ENCODE measurements at places on chromosomes 16 and 17.

DNA sequence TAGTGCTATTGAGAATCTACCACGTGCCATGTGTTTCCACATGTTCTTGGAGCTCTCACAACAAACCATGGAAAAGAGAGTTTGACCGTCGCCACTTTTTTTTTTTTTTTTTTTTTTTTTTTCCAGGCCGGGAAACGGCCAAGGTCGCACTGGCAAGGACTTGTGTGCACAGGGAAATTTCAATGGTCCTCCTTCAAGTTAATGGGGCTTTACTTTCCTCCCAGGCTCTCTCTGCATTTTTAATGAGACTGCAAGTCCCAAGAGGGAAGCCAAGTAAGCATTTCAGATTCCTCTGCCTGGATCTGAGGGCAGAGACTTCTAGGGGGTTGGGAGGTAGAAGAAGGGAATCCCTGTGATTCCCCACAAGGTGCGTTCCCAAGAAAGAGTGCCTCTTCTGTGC lies 94.7 kb upstream of the MPHOSPH6 start:
- DNase-seq, result no peak

DNA sequence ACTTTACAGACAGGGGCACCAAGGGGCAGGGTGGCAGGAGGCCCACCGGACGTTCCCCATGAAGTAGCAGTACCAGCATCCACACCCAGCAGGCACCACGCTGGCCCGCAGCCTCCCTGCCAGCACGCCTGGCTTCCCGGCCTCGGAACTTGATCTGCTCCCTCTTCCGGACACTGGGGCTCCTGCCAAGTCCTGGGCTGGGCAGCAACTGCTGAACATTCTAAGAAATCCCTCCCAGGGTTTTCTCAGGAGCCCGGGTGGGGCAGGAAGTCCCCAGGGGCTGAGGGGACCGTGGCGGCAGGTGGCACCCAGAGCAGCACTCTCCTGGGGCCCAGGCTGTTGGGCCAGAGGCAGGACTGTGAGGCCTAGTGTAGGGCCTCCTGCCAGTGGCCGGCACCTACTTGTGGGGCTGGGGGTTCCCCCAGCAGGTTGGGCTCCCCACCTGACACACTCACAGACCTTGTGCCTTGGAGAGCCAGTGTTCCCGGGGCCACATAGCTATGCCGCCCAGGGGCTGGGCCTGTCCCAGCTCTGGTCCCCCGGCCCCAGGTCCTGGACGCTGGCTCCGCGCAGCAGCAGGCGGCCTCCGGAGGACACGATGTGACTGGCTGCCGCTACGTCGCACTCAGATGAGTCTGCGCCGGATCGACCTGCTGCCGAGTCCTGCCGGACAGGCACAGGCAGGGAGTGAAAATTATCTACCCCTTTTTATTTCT lies 86.2 kb upstream of the CBX4 start:
- DNase-seq, result no peak

DNA sequence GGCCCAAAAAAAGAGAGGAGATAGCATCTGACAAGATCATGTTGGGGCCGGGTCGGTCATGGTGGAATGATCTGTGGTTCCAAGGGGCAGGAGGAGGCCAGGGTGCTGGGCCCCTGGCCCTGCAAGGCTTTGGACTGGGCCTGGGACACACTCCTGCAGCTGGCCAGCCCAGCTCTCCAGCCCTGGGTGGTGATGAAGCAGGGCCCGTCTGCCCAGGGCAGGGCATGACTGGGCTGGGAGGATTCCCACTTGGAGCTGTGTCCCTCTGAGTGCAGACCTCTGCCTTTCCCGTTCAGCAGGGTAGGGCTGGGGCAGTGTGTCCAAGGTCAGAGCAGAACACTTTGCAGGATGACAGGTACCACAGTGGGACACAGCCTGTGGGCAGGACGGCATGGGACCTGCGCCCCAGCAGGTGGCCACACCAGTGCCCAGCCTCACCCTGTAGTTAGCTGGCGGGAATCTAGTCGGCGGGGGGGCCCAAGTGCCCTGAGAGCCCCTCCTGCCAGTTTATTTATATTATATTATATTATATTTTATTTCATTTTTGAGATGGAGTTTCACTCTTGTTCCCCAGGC lies 27.6 kb upstream of the MYO15B start:
- DNase-seq, result no peak

- no peak for DNase-seq
Observed at GRCh38 chr16:85015481-85016187, 4.3 kb upstream of the ZDHHC7 start.

DNA sequence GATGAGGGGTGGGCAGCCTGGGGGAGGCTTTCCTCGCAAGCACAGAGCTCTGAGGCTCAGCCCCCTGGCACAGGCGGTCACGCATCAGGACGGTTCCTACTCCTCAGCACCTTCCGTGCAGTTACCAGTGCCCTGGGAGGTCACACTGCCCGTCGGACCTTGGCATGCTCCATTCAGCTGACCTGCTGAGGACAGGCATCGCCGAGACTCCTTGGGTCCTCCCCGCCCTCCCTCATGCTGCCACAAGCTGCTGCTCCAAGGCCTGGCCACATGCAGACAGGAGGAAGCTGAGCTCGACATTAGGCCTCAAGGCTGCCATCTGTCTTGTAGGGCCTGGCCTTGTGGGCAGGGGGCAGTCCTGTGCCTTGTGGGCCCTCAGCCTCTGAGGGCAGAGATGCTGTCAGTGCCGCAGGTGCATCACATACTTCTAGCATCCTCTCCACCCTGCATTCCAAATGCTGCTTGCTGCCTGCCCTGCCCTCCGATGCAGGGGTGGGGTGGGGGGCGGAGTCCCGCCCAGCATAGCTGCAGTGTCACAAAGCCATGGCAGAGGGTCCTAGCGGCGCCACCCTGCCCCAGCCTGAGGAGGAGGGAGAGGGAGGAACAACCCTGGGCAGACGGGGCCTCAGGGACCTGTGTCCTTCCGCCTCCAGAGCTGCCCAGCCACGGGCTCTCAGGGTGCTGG lies 9.3 kb downstream of the C16orf90 start:
- no peak for DNase-seq

DNA sequence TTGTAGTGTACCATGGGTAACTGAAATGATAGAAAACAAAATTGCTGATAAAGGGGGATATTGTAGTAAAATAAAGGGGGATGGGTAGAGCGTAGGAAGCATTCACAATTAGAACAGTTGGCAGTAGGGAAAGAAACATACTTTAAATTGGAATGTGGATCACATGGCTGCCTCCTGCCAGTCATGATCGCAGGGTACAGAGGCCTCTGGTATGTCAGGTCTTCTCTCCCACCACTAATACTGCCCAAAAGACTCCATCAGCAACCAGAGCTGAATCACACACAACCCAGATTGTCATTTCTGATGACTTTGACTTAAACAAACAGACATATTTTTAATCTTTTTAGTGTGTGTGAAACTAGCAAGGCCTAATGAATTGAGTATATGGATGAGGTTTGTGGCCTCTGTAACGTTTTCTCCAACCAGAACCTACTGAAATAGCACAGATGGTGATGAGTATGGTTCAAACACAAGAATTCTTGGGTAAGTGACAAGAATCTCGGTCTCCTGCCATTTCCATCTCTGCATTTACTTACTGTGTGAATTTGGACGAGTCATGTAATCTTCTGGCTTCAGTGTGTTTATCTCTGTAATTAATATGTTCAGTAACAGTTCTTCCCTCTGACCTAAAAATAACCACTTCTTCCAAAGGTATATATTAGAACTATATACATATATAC lies 112.6 kb downstream of the USP22 start:
- DNase-seq, result no peak

DNA sequence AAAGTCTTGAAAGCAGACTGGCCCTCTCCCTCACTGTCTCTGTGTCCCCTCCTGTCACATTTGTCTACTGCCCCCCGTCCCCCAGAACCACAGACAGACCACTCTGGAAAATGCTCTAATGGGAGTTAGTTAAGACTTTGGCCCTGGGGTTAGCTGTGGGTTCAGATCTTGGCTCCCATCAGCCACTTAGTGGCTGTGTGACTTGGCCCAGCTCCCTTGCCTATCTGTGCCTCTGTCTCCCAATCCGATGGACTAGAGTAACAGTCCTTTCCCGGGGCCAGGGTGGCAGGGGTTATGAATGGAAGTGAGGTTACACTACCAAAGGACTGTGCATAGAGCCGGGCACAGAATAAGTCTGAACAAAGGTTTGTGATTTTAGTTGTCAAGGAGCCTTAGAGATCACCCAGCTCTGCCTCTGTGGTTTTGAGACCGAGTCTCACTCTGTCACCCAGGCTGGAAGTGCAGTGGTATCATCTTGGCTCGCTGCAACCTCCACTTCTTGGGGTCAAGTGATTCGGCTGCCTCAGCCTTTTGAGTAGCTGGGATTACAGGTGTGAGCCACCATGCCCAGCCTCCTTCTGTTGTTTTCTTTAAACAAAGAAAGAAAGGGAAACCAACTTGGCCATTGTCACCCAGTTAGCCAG lies 23.7 kb downstream of the PPL start:
- no peak for DNase-seq
